ENCODE measurements at places on chromosomes 6 and 20. TPM values are rescaled to one million over a fixed set of nuclear protein-coding genes. Genes with fewer than 3 reads are reported as not detected.

DNA sequence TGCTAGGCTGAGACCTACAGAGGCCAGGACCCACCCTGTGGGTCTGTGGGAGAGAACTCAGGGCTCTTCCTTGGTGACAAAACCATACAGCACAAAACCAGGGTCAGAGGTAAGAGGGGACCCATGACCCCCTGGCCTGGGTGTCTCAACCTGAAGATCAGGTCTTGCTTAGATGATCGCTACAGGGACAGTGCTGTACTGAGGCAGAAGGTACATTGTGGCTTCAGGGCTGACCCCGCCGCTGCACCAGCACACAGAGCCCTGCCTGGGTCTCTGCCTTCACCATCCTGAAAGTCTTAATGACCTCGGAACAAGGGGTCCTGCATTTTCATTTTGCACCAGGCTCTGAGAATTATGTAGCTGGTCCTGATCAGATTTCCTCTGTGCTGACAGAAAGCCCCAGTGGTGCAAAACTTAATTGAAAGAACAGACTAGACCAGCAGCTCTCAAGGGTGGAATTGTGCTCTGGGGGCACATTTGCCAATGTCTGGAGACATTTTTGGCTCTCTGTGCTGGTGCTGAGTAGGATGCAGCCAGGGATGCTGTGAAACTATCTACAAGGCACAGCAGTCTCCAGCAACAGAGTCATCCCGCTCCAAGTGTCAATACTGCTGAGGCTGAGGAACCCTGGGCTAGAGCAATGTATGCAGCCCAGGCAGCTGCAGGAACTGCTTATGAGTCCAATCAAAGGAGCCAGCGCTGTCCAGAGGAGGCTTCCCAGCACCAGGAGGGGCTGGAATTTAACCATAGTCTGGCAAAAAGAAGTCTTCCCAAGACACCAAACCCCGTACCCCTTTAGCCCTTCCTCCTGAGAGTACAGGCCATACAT lies 254.9 kb downstream of the ERMARD start:
- DNase-seq, result no peak

DNA sequence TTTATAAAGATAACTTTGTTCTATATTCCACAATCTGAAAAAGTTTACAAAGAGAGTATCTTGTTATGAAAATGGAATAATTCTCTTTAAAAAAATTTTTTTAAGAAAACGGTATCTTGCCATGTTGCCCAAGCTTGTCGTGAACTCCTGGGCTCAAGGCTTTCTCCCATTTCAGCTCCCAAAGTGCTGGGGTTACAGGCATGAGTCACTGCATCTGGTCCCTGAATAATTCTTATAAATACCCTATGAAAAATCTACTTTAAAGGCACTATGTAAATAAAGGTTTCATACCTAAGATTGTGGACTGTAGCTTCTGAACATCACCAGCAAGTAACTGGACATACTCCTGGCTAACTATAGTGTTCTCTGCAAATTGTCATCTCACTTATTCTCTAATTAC lies 60.3 kb downstream of the SAMD3 start:
- no peak for DNase-seq

- no peak for DNase-seq
These were observed 117.4 kb upstream of the HDGFL1 start for GRCh38 chr6:22451962-22452361.

The ME1 gene
- 33.2 TPM for total RNA-seq

DNA sequence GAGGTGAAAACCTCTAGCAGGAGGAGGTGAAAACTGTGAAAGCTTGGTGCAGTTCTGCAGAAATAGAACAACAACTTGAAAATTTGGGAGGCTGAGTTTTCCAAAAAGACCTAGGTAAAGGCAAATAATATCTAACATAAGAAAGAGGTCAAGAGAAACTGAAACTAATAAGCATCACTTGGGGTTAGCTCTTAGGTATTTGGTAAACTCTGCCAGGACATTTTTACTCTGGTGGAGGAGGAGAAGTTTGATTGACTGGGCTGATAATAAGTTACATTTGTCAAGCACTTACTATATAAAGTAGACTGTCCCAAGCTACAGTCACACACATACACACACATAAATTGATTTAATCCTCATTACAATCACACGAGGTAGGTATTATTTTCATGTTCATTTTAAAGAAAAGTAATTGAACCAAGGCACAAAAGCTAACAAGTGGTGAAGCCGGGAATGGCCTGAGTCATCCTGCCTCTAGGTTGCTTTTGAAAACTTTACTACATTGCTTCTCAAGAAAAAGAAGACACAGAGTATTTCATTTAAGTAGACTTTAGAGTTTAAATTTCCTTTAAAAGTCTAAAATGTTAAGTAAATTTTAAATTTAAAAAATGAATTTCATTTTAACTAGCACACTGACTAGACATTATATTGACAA lies 275.5 kb downstream of the PTPRK start:
- DNase-seq, result no peak

DNA sequence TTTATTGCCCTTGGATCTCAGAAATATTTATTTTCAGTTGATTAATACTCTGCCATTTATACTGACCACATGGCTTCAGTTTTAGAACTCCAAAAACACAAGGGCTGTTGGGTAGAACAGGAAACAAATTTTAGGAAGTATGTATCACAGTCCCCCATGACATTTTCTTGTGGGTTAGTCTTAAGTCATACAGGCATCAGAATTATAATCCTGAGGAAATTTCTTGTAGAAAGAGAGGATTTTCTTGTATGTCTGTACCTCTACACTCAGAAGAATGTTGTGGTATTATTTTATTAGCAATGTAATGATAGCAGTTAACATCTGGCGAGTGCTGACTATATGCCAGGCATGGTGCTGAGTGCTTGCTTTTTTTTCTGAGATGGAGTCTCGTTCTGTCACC lies 302.9 kb downstream of the CLIC5 start:
- no peak for DNase-seq

The RIN2 gene
- total RNA-seq, result 24.2 TPM

DNA sequence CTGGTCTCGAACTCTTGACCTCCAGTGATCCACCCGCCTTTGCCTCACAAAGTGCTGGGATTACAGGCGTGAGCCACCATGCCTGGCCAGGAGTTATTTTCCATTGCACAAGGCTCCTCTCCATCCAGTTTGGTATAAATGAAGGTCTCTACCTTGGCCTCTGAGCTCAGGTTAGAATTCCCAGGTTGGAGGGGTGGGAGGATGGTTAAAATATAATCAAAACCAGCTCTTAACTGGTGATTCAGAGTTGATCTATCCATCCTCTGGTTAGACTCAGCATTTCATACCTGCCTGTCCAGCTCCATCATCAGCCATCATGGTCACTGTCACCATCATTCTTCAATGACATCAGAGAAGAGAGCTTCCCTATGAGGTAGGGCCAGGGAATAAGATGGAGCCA lies 2.6 kb upstream of the SLC22A7 start:
- DNase-seq, result no peak

DNA sequence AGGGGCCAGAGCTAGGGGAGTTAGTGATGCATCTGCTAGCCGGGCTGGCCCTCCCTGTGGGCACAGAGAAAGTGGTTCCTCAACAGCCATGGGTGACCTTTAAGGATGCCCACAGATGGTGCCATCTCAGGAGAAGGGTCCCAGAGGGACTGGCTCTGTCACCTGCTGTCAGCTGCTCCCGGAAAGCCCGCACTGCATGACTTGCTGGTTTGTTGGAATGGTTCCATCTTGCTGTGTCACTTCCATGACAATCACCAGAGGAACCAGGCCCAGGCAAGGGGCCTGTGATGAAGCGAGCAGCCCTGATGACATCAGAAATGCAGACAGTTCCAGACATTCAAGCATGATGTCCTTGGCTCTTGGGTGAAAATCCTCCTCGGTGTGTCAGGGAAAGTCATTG lies 125.2 kb downstream of the PHACTR3 start:
- no peak for DNase-seq

GRCh38 chr20:63567386-63568169 lies 6.5 kb downstream of the HELZ2 start:
- DNase-seq, result peak; percentile 76
